Stimulated activated CD8-positive, alpha-beta memory T cell treated with anti-CD3 and anti-CD28 coated beads, Interleukin-4, amount 100 ng/mL, for 1 hour (primary cell): ENCODE measurements at places on chromosomes 3 and 15.

GRCh38 chr15:69402816-69403215, 11.3 kb upstream of the KIF23 start:
- DNase-seq, result no peak

- no peak for DNase-seq
Observed at GRCh38 chr3:123712077-123712860, 127.4 kb upstream of the HACD2 start.

DNA sequence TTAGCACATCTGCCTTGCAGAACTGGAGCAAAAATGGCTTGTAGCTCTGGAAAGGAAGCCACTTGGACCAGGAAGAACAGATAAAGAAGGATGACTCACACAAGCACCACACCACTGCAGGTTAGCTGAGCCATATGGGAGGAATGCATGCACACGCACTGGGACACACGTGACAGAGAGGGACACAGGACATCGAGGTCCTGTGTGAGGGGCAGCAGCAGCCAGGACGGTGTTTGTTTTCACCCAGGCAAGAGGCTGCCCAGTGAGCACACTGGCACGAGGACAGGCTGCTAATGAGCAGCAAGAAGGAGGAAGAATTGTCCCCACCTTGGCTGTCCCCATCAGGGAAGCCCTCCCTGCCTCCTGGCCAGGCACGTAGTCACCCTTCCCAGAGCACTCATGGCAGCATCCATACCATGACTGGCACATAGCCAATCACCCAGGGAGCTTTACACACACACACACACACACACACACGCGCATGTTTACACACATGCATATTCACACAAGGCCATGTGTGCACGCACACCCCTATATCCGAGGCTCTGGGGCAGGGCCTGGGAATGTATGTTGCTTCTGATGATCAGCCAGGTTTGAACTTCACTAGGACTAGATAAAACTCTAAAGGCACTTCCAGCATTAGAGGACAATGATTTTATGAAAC, 24.0 kb upstream of the SPTBN5 start:
- no peak for DNase-seq

DNA sequence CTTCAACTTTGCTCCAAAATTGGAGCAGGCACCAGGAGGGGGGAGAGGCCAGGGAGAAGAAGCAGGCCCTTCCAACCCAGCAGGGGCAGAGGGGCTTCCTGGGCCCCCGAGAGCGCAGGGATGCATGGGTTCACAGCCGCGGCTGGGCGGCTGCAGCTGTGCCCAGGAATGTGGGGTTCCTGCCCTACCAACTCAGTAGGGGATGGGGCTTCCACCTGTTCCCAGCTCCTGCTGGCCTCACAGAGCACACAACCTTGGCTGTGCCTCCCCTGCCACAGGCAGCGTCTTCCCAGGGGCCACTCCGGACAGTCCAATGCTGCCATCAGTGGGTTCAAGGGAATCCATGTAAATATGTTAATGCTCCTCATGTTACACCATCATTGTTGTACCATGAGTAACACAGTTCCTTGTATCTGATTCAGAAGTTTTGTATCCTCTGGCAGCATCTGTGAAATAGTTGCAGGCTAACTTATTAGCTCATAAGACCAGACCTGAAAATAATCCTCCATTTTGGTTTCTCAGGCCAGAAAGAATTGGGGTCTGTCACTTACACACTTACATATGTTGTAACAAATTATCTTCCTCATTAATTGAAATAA, 12.1 kb upstream of the SIAH2 start:
- DNase-seq, result no peak

DNA sequence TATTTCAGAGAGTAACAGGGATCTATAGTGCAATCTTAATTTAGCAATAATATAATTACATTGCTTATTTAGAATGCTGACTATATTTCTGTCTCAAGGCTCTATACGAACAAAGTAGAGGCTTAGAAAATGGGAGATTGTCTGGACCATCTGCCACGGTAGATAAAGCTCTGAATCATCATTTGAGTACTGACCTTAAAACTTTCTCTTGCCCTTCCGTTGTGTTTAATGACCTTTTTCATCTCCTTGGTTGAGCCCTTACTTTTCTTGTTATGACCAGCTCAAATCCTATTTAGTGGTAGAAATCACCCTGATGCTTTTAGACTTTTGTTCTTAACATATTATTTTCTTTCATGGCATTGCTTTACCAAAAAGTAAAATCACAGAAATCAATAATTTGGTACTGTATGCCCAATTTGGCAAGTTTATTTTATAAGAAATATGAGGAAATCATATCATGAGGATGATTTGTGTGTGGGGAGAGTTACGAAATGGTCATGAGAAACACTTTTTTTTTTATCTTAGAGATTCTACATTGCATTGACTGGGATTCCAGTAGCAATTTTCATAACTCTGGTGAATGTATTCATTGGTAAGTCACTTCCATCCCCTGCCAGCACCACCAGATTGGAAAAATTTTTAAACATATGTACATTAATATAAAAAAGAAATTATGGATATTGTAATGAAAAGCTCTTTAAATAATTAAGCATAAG, 11.0 kb downstream of the NDUFB5 start:
- no peak for DNase-seq

- DNase-seq, result no peak
Observed at GRCh38 chr15:49860101-49860500, 239.3 kb downstream of the DTWD1 start.

DNA sequence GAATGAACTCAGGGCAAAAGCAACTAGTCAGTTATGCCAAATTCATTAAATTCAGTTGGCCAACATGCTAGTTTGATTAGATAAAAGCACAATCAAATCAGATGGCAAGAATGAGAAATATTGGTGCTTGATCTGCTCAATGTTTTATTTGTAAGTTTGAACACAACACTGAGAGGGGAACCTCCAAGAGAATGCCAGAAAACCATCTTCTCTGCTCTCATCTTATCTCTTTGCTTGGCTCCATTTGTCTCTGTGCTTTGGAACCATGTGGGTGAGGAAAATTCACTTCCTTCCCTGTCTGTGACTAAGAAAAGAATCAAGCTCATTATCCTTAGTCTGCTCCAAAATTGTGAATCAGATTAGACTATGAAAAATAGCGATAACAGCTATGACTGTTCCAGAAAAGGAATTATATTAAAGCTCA, 43.6 kb upstream of the DCBLD2 start:
- DNase-seq, result no peak

DNA sequence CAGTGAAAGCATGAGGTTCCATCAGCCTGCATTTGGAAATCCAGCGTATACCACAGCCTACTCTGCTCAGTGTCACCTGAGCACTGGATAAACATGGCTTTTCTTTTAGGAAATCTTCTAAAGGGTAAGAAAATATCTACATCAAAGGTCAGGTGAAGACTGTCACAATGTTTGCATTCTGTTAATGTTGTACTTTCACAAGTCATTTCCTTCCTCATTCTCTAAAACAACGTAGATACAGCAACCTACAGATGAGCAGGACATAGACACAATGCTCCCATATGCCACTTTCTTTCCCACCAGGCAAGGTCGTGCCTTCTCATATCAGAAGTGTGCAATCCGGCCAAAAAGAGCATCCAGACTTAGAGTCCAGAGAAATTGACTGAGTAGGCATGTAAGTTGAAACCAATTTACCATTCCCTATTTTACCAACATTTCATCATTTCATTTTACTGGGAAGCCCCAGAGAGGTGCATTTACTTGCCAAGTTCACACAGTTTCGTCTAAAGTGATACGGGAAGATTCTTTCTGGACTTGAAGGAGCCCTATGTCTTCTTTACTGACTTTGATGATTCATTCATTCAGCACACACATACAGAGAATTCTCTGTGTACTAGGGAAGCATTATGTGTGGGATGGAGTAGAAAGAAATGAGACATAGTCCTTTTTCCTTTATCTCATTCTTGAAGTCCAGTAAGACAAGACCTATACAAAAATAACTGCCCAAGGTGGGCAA, 30.6 kb upstream of the LPP start:
- DNase-seq, result no peak

GRCh38 chr3:69209413-69209812, 87.0 kb upstream of the LMOD3 start:
- no peak for DNase-seq

DNA sequence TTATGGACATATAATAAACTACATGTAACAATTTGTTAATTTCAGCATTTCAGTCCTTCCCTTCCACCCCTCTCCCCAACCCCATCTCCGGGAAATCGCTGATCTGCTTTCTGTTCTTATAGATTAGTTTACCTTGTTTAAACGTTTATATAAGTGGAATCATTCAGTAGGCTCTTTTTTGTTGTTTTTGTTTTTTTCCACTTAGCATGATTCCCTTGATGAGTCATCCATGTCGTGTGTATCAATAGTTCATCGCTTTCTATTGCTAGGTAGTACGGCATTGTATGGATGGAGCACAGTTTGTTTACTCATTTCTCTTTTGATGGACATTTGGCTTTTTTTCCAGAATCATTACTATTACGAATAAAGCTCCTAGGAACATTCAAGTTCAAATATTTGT, 23.5 kb upstream of the AMOTL2 start:
- DNase-seq, result no peak

DNA sequence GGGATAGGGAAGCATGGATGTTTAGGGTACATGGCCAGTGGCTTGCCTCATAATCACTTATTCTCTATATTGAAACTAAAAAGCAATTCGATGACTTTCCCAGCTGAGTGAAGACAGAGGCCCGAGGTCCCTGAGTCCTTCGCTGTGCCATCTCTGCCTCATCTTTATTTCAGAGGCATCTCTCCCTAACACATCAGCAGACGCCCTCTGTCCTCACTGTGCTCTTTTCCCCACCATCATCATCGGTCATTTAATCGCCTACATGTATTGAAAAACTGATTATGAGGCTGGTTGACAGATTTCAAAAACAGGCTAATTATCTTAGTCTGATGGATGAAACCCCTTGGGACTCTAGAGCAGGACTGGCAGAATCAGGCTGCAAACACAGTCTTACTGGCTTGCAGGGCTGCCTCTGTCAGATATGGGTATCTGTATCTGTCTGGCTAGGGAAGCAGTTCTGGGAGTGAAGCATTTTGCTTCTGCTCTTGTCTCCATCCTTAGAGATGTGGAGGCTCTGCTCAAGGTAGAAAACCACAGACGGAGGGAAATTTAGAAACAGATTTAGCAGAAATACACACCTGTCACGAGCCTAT, 291.0 kb upstream of the CHRM5 start:
- DNase-seq, result no peak

DNA sequence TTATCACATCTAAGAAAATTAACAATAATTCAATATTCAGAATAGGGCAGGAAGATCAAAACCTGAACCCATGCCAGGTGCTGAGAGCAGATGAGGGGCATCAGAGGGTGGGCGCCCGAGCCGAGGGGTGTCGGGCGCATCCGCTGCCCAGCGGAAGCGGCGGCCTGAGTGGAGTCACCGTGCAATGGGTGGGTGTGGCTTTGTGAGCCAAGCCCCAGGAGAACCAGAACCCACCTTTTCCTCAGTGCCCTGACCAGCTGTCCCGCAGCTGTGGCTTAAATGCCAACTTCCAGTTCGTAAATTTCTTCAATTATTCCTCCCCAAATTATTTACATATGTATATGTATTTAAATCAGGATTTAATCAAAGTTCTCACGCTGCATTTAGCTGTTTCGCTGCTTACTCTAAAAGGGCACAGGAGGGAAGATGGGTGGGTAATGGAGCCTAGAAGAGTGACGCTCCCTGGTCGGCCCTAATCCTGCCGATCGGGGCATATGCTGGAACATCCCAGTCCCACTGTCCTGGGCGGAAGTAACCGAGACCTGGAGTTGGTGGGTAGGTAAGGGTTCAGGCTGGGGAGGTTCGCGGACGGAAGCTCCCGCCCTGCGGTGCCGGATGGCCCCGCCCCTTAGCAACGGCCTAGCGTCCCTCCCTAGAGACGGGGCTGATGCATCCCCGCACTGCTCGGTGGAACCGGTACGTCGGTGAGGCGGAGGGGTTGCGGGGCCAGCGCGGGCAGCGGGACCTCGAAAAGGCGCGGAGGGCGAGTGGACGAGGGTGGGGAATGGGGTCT, 1.3 kb downstream of the DNAH1 start:
- DNase-seq, result peak; percentile 18

GRCh38 chr3:25665315-25666280, 891 bp upstream of the TOP2B start:
- DNase-seq, result no peak

GRCh38 chr15:77255385-77255784, 164.5 kb downstream of the PEAK1 start:
- DNase-seq, result no peak

DNA sequence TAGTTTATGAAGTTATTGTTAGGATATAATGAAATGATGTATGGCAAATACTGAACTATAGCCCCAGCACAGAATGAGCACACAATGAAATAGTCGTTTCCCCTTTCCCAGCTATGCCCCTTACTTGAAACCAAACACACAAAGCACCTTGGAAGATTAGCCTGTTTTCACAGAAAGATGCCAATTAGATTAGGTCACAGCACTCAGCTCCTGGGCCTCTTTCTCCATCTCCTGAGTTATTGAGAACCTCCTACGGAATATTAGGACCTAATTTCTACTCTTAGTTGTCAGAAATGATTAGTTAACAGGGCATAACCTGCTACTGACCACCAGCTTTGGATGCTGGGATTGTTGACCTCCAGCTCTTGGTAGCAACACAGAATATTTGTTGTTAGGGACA, 269.4 kb upstream of the ROPN1 start:
- DNase-seq, result no peak

DNA sequence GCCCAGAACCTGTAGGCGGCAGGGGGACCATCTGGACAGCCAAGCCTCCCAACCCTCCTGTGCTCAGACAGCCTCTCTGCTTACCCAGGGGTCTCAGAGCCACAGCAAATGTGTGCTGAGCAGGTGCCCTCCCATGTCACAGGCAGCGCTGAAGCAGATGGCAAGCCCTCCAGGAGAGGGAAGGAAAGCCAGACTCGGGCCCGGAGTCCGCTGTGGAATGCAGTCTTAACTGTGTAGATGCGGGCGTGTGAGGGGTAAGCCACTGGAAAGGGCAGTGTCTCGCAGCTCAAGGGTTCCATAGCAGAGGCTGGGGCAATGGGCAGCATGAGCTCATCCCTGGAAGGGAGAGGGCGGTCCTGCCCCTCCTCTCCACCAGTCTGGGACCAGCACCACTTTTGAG, 45.6 kb downstream of the UMPS start:
- DNase-seq, result no peak

- DNase-seq, result no peak
Observed at GRCh38 chr3:165446555-165446954, 250.4 kb upstream of the SLITRK3 start.

DNA sequence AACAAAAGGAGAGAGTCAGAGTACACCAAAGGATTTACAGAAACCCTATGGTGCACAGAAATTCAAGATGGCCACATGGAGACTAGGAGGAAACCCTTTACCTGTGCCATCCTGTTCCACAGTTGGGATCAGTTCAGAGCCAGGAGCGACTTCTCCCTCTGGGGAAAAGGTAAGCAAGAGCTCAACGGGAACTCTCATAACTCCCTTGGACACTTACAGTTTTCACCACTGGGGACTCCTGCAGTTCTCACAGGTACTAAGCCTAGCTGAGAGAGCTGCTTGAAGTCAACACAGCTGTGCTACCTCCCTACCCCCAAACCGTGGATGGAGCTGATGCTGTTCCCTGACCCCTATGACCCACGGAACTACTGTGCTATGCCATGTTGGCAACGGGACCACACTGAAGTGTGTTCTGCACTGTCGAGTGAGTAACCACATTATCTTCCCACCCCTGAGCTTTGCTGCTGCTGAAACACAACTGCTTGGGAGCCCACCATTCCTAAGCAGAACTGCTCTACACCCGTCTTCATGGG, 606.8 kb downstream of the GBE1 start:
- no peak for DNase-seq
